Stimulated activated CD4-positive, alpha-beta T cell treated with anti-CD3 and anti-CD28 coated beads, Interleukin-1b, Interleukin-23, amount 100 ng/mL, for 24 hours (primary cell): ENCODE measurements at places on chromosomes 5 and 9.

DNA sequence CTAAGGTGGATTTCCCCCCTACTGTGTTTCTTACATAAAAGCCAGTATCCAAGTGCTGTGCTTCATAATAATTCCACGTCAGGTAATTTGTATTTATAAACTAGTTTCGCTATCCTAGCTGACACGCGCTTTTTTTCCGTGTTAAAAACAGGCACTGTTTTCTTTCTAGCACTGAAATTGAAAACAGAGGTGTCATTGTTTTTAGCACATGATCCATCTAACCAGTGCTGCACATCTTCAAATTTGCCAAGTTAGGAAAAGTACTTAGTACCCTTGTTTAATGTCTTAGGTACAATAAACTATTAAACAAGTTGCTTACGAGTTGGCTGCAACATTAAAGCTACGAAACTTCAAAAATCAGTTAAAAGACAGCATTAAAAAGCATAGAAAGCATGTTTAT lies 49.9 kb downstream of the JMY start:
- no peak for DNase-seq

DNA sequence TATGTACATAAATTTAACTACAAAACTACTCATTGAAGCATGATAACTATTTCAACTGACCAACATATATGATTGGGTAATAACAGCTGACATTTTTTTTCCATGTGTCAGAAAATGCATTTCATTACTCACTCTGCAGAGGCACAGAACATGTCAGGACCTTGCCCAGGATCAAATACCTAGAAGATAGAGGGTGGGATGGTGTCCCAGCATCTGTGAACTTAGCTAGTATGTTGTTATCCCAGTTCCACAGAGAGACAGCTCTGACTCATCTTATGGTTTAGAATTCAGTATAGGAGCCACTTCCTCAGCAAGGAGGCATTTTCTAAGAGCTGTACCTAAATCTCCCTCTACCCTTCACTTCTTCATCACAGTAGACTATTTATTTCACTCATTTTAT lies 1198.6 kb upstream of the ACO1 start:
- DNase-seq, result no peak

- no peak for DNase-seq
Observed at GRCh38 chr5:148922606-148923005, 96.2 kb downstream of the ADRB2 start.

DNA sequence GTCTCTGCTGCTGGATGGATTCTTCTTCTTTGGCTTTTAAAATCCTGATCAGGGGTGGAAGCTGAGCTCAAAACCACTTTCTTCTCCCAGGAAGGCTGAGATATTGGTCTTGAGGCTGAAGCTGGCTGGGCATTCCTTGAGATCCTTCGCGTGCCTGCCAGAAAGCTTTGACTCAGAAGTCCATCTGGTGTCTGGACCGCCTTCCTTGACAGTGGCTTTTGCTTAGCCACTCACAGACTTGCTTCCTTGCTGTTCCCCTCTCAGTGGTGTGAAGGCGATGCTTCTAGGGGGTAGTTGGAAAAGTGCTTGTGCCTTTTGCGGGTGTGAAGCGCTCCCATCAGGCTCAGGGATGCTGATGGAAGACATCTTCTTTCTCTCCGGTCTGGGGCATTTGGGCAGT lies 45.9 kb downstream of the RGS3 start:
- DNase-seq, result no peak

GRCh38 chr5:160054047-160054446 lies 45.1 kb downstream of the TTC1 start:
- no peak for DNase-seq

- DNase-seq, result no peak
Observed at GRCh38 chr5:73908395-73908794, 282.4 kb downstream of the ARHGEF28 start.

DNA sequence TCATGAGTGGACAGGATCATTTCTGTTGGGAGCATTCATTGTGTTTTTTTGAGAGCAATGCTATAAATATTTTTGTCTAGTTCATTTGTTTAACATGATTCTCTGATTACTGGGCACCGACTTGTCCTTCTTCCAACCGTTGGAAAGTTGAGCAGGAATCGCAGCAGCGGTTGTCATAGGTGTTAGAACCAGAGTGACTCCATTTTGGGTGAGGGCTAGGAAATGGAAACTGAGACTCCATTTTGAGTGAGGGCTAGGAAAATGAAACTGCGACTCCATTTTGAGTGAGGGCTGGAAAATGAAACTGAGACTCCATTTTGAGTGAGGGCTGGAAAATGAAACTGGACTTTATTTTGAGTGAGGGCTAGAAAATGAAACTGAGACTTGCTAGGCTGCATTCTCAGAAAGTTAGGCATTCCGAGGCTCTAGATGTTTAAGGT lies 100.6 kb downstream of the ICE1 start:
- no peak for DNase-seq

- no peak for DNase-seq
Observed at GRCh38 chr9:89482056-89482851, 15.7 kb downstream of the SEMA4D start.

DNA sequence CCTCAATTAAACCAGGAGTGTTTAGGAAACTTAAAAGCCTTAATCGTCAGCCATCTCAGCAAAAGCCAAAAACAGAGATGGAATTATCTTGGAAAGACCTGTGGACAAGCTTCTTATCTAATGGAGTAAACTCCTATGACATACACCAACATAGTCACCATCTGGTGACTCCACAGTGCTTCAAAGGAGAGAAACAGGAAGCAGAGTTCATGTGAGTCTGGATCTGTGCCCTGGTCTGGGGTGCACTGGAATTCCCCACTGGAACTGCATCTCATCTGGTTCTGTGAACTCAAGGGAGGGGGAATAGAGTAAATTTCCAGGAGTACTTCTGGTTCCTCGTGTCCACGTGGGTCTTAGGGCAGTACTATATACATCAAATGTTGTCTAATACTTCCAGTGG lies 36.3 kb upstream of the KCNN2 start:
- DNase-seq, result no peak

DNA sequence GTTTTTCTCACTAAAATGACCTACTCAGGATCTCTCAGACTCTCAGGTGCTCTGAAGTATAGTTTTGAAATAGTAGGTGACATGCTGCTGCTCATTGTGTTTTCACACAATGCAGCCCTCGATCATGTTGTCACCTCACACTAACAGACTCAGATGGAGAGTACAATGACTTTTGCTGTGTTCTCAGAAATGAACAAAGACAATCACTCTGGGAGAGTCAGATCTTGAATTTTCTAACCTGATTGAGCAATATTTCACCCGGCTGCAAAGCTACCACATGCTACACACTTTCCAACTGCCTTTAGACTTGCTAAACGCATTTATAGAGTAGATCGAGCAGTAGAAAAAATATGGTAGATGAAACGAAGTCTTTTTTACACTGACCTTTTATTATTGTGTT lies 113.4 kb downstream of the ST8SIA4 start:
- no peak for DNase-seq

DNA sequence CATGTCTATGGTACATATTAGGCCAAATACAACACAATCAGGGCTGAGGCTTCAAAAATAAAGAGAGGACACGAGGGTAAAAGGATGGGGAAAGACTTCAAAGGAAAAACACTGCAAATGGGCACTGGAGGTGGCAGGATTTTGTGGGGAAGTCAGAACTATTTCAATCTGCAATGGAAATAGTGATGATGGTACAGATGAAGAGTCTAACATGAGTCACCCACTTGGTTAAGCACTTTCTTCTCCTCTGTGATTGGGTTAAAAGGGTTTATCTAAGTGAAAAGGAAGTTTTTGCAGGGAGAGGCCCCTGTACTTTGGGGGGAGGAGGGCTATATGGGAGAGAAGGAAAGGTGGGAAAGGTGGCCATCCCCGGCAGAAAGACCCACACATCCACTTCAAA lies 4.5 kb upstream of the SH3GL2 start:
- no peak for DNase-seq

DNA sequence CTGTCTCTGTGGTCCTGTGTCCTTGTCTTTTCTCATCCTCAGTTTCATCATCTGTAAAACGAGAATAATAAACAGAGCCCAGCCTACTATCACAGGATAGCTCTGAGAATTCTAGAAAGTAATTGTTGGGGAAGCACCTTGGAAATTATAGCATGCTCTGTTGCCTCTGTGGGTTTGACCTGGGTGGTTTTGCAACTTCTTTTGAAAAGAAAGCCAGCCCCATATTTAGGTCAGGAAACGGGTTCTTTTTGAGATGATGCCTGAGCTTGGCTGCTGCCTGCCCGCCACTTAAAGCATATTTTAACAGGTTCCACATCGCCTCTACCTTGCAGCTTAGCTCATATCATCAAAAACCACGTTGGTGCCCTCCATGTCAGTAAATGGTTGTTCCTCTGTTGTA lies 111.1 kb downstream of the TLR4 start:
- DNase-seq, result no peak

- no peak for DNase-seq
Observed at GRCh38 chr9:3415906-3416305, 109.9 kb downstream of the RFX3 start.

DNA sequence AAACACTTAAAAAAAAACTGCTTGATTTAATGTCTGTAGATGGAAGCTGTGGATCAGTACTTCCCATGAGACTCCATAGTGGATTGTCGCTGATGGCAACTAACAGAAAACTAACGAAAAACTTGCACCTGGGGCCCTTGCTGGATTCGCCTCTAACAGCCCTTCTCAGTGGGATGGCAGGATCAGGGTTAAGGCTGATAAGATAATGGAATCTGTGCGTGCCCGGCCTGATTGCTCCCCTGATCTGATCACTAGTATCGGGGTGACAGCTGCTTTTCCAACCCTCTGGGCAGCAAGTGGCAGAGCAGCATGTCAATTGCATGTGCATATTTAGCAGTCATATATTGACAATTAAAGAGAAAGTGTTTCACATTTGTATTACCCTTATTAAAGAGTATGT lies 185.8 kb upstream of the ELAVL2 start:
- DNase-seq, result no peak

GRCh38 chr5:110086658-110087388 lies 397.1 kb downstream of the MAN2A1 start:
- peak; percentile 29 for DNase-seq

DNA sequence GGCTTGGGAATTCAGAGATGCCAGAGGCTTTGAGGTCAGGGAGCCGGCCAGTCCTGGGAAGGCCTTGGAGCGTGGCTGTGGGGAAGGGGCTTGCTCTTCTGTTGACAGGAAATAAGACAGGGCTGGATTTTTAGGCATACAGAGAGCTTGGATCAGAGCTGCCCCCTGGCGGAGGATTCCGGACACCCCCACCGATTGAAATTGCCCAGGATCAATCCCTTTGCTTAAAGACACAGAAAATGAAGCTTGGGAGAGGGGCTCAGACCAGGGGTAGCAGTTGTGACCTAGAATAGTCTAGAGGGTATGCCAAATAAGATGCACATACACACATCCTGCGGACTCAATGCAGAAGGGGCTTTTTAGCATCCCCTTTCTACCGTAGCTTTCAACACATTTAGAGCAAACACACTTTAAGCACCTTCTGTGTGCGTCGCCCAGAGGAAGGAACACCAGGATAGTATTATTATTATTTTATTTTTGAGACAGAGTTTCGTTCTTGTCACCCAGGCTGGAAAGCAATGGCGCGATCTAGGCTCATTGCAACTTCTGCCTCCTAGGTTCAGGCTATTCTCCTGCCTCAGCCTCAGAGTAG lies 1.7 kb upstream of the NTMT1 start:
- peak; percentile 49 for DNase-seq

GRCh38 chr5:82255844-82256243 lies 22.3 kb downstream of the RPS23 start:
- DNase-seq, result no peak

- DNase-seq, result no peak
Observed at GRCh38 chr9:97860451-97861147, 7.6 kb downstream of the FOXE1 start.

GRCh38 chr5:146680846-146681584 lies 165.0 kb upstream of the GPR151 start:
- DNase-seq, result no peak

- no peak for DNase-seq
Observed at GRCh38 chr9:7097785-7098752, 340.3 kb downstream of the KDM4C start.

- no peak for DNase-seq
Observed at GRCh38 chr5:10898514-10898913, 137.5 kb upstream of the DAP start.

GRCh38 chr9:36837431-36838405 lies 196.3 kb downstream of the PAX5 start:
- no peak for DNase-seq

- DNase-seq, result no peak
Observed at GRCh38 chr5:171410181-171410580, 9.3 kb upstream of the FGF18 start.

- DNase-seq, result no peak
Observed at GRCh38 chr5:150618588-150619281, 21.7 kb upstream of the SYNPO start.
